ENCODE measurements at places on chromosomes 11 and 22.
A peak's percentile ranks its signal among the peaks of the same experiment; 100 is the strongest.

DNA sequence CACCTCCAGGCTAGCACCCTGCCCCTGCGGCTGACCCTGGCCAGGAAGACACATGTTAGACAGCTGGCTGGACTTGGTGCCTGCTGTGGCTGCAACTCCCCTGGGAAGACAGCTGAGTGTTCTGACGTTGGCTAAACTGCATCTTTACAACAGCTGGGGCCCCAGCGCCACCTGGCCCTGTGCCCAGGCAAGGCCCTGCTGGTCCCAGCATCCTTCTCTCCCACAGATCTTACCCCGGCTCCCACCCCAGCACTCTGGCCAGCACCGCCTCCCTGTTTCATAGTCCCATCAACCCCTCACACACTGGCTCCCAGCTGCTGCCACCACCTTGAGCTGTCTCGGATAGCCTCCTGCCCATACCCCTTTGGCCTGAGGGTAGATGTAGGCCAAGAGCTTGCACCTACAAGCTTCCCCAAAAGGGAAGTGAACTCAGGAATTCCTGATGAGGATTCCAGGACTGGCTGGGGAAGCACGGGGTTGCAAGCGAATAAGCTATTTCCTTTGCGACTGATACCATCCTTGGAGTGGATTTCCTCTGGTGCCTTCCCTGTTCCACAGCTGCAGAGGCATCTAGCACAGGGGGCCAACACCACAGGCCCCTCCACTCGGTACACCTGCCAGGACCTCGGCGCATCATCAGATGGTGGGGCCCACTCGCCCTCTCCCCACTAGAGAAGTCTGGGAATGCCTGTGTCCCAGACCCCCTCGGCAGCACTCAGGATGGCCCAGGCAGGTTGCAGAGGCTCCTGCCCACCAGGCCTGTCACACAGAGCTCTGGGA lies 28.5 kb downstream of the RSPH14 start:
- DNase-seq = no peak

- DNase-seq = no peak
These were observed 91.7 kb upstream of the ANO1 start for GRCh38 chr11:69986440-69986787.

DNA sequence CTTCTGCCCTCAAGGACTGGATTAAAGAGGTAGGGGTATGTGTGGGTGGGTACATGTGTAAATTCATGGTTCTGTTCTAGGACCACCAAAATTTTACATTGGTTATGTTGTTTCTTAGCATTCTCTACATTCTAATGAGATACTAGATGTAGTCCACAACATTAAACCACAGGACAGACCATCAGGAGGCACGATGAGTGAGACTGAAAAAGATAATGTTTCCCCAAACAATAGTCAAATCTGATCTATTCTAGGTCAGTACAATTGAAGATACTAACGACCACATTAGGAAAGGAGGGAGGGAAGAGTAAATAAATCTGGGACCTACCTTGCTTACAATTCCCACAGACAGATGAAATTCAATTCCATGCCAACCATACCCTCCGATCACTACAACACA lies 42.2 kb downstream of the MRTFA start:
- DNase-seq = no peak

DNA sequence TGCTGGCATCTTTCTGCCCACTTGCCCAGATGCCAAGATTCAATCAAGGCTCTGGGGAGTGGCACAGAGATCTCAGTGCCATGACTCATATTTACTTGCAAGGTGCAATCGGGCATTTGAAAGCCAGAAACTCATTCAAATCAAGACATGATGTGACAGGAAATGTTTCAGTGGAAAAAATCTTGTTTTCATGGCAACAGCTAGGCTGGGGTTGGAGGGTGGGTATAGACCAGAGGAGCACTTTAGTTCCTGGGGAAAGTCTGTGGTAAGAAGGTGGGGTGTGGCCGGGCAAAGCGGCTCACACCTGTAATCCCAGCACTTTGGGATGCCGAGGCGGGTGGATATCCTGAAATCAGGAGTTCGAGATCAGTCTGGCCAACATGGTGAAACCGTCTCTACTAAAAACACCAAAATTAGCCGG lies 1.2 kb downstream of the MAJIN start:
- DNase-seq = no peak

- DNase-seq = peak; percentile 79
These were observed 27.8 kb downstream of the RELT start for GRCh38 chr11:73404048-73404447.

Data from HuH-7.5 (cell line).